ENCODE measurements at places on chromosomes 12 and 14. TPM values are rescaled to one million over a fixed set of nuclear protein-coding genes. Genes with fewer than 3 reads are reported as not detected.

Gene RPS6KA5
- 17.2 TPM for total RNA-seq

Gene PACS2
- 168 TPM for total RNA-seq

Gene FOXG1
- 80.4 TPM for total RNA-seq

Gene PDE6H
- not detected for total RNA-seq

Gene VRK1
- 53.5 TPM for total RNA-seq

Gene IAPP
- total RNA-seq: not detected

Gene IGFBP6
- total RNA-seq: 3.8 TPM

Gene ACAD10
- total RNA-seq: 44.8 TPM

Gene GLIPR1L1
- total RNA-seq: not detected

Gene CIROP
- not detected for total RNA-seq

Gene TAS2R14
- total RNA-seq: 30.4 TPM

Gene NFKBIA
- total RNA-seq: 32.9 TPM

Gene C12orf43
- total RNA-seq: 16.9 TPM

Gene PLEKHG7
- not detected for total RNA-seq

Gene GDF3
- total RNA-seq: not detected

Gene CHD8
- total RNA-seq: 125 TPM

Gene DCP1B
- total RNA-seq: 14.4 TPM

Gene LRRC10
- total RNA-seq: not detected

Gene RBP5
- not detected for total RNA-seq

Gene LRRIQ1
- 6.9 TPM for total RNA-seq

Gene ANKS1B
- 534 TPM for total RNA-seq

Gene GALNT16
- 10.3 TPM for total RNA-seq

Gene SMIM41
- not detected for total RNA-seq

Gene PIK3C2G
- total RNA-seq: 0.31 TPM

Gene RTL1
- not detected for total RNA-seq

Gene CLEC2D
- 17.8 TPM for total RNA-seq

Gene KRT73
- not detected for total RNA-seq

Gene CIDEB
- total RNA-seq: 5.6 TPM

Gene ALDH2
- 21.9 TPM for total RNA-seq

Measured in parietal lobe (tissue), 2 donors.